ENCODE measurements at places on chromosomes 3 and 15.

DNA sequence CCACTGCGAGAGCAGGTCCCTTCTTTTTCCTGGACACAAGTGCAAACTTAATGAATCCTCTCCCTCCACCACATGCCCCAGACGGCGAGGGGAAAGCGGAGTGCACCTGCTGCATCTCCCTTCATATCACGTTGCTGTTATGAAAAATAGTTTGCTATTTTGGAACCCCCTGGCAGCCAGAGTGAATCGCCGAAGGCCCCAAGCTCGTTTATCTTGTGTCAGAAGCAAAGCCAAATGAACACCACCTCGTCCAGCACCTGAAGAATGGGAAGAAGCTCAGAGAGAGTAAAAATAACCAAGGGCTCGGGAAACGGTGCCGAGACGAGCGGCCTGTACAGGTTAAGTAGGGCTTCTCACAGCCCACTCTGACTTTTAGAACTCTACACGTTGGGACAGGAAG, 394.6 kb upstream of the RORA start:
- DNase-seq = no peak

GRCh38 chr3:31404871-31405270, 127.9 kb upstream of the STT3B start:
- DNase-seq = no peak

DNA sequence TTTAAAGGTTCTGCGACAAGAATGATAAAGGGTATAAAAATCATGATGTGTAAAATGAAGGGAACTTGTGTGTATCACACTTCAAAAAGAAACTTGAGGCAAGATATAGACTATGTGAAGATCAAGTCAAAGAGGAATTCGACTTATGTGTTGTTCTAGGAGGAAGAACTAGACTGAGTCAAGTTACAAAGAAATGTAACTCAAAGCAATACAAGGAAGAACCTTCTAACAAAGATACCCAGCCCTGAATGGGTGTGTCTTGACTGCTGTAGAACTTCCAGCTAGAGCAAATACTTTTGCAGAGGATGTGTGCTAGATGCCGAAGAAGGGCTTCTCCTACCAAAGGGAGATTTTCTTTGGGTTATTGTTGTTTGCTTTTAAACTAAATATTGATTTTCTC, 2.4 kb downstream of the SLC49A4 start:
- no peak for DNase-seq

- no peak for DNase-seq
Measured at GRCh38 chr3:14433106-14433505, 30.7 kb downstream of the SLC6A6 start.

- DNase-seq = no peak
Measured at GRCh38 chr3:152470893-152471292, 202.2 kb downstream of the MBNL1 start.
